ENCODE measurements at places on chromosomes 4 and X.

DNA sequence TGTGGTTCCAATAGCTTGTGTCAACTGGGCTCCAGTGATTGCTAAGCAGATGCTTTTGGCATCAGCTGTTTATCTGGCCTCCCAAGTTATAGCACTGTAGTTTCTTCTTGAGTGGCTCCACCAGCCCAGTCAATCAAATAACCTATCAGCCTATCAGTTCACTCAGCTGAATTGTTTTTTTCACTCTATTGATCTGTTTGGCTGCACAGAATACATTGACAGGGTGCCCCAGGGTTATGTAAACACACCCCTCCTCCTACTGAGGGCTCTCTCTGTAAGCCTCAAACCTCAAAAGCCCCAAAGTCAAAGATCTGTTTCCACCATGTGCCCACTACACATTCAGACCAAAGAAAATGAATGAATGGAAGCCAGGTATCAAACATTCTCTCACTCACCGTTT, 214.0 kb downstream of the HS6ST2 start:
- DNase-seq, result no peak

- no peak for DNase-seq
These were observed 152.2 kb upstream of the PPARGC1A start for GRCh38 chr4:24042094-24042493.

DNA sequence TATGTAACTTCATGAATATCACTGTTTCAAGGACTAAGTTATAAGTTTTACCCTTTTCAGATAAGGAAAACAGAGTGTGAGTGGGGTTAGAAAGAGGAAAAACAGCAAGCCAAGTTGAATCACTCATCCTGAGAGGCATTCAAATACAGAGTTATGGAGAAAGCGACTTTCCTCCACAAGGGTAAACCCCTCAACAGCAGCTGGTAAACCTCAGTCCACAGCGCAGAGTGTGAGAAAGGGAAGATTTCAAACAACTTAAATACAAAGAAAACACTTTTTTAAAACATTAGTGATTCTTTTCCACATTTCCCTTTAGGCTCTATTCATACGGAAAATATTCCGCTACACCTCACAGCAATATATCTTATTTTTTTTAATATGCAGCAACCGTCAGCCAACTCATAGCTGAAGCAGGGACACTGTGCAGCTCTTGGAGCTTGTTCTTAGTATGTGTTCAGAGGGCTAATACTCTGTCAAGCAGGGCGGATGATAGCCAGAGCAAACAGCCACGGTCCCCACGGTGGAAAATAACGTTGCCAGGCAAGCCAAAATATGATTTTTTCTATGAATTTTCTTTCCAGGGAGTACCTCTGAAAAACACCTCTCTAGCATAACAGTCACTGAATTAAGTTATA, 488.9 kb upstream of the FAT1 start:
- no peak for DNase-seq

- no peak for DNase-seq
These were observed 139.8 kb downstream of the PALLD start for GRCh38 chr4:168636506-168637196.

GRCh38 chrX:149493567-149494562, 11.2 kb downstream of the IDS start:
- no peak for DNase-seq

- no peak for DNase-seq
These were observed 13.8 kb downstream of the BCOR start for GRCh38 chrX:40083979-40084359.

DNA sequence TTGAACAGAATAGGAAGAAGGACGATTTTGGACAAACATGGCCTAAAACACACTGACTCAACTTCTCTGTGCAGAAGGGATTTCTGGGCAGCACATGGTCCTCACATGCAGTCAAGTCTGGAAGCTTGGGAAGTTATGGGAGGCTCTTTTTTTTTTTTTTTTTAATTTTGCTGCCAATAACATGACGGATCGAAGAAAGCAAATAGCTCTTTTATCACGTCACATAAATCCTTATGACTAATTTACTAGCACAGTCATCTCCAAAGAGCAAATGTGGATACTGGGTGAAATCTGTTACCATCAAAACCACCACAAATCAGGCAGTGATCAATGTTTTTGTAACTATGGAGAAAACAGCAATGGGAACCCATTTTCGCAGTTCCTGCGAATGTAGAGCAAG, 193.3 kb upstream of the FAM9B start:
- DNase-seq, result no peak

GRCh38 chr4:89469930-89470375, 162.4 kb upstream of the GPRIN3 start:
- DNase-seq, result no peak

DNA sequence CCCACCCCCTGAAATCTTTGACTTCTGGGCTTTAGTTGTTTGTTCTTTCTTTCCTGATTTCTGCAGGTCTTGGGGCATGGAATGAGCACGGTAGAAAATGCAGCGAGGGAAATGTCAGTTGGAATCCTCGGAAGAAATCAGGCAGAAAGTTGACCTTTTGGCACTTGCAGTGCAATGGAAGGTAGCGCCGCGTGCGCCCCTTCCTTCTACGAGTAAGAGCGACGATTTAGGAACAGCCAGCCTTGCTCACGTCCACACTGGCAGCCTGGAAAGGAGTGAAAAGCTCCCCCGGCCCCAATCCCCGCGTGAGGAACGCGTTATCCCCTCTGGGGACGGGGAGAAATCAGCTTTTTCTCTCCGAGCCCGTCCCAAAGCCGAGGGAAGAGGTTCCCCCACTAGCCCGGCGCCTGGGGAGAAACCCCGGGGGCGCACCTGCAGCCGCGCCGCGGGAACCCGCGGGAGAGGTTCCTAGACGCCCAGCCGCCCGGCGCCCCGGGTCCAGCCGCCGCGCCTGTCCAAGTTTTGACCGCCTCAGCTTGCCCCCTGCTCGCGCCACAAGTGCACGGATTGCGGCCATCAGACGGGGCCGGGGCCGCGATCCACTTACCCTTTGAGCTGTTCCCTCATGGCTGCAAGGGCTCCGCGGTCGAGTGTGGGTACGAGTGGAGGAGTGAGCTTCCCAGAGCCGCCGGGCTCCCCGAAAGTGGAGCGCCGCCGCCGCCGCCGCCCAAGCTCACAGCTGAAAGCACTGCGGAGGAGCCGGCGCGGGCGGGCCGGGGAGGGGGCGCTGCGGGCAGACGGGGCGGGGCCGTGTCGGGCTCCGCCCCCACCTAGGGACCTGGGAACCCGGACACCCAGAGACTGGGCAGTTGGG, 194.6 kb upstream of the FTHL17 start:
- peak; percentile 65 for DNase-seq

DNA sequence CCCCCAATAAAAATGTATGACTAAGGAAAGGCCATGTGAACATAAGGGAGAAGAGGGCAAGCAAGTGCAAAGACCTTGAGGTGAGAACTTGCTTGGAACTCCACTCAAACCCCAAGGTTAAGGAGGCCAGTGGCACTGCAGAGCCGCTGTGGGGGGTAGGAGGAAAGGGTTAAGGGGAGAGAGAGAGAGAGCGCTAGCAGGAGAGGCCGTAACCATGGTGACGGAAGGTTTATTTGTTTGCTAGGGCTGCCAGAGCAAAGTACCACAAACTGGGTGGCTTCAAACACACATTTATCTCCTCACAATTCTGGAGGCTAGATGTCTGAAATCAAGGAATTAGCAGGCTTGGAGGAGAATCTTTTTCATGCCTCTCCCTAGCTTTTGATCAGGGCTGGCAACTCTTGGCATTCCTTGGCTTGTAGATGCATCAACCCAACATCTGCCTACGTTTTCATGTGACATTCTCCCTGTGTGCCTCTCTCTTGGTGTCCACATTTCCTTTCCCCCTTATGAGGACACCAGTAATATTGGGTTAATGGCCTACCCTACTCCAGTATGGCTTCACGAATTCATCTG, 35.2 kb downstream of the SMIM20 start:
- DNase-seq, result no peak

DNA sequence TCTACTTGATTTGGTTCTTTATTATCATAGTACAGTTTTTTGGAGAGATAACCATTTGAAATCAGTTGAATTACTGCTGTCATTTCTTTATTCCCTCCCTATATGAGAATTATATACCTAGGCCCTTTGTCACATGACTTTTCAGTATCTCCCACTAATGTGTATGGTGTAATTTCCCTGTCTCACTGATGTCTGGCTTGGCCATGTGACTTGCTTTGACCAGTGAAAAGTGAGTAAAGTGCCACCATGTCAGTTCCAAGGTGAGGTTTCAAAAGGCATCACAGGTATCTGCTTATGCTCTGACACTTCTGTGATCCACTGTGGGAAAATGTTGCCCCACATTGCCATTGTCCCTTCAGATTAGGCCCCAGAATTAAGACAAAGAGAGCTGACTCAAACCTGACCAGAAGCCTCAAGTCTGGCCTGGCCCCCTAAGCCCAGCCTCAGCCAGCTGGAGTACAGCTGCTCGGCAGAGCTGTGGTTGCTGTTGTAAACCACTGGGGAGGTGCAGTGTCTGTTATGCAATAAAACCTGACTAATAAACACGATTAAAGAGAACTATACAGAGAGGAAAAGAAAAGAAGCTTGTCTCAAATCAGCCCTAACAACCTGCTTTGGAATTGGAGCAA, 27.5 kb downstream of the SETD7 start:
- DNase-seq, result no peak

- DNase-seq, result no peak
These were observed 275.2 kb downstream of the QDPR start for GRCh38 chr4:17236686-17237085.

DNA sequence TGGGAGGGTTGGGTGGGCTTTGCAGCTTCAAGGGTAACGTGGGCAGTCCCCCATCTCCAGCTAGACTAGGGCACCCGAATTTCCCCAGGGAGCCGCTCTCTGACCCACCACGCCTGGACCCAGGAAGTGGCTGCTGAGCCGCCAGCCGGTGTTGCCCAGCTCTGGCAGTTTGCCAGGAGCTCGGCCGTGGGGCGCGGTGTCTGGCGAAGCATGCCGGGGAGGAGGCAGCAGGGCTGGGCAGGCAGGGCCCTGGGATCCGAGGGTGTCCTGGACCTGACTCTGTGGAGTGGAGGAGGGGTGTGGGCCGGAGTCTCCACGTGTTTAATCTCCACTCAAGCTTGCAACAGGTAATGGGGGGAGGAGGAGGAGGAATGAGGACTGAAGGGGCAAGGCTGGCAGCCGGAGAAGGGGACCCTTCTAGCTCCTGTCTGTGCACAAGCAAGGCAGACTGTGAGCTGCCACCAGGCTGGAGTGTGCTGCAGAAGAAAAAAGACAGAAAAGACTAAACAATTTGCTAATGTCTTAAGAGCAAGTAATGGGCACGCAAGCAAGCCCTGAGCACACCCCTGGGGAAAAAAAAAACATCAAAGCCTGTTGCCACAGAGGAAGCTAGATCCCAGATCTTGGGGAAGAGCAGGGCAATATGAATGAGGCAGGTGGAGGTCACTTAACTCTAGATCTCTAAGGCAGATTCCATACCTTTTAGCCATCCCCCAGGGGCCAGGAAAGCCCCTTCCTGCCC, 2.4 kb downstream of the LONRF3 start:
- peak; percentile 6 for DNase-seq

GRCh38 chr4:127509155-127509554, 123.6 kb upstream of the INTU start:
- DNase-seq, result no peak

- DNase-seq, result no peak
These were observed 27.2 kb upstream of the SLC34A2 start for GRCh38 chr4:25628451-25628850.

DNA sequence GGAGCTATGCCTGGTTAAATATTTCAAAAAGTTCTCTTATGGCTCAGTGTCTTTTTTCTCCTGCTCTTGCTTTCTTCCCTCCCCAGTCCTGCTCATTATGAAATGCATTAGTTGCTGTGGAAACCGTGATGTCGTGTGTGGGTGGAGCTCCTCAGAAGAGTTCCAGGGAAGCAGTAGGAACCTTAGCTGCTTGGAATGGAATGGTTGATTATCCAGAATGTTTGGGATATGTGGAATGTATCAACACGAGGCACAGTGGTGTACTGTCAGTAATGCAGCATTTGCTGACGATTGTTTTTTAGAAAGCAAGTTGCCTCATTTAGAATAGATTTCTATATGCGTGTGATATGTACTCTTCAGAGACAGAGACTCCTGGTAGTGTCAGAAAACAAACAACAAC, 333.2 kb downstream of the ARHGAP10 start:
- DNase-seq, result peak; percentile 72

GRCh38 chr4:7785017-7785416, 154.6 kb downstream of the AFAP1 start:
- no peak for DNase-seq

DNA sequence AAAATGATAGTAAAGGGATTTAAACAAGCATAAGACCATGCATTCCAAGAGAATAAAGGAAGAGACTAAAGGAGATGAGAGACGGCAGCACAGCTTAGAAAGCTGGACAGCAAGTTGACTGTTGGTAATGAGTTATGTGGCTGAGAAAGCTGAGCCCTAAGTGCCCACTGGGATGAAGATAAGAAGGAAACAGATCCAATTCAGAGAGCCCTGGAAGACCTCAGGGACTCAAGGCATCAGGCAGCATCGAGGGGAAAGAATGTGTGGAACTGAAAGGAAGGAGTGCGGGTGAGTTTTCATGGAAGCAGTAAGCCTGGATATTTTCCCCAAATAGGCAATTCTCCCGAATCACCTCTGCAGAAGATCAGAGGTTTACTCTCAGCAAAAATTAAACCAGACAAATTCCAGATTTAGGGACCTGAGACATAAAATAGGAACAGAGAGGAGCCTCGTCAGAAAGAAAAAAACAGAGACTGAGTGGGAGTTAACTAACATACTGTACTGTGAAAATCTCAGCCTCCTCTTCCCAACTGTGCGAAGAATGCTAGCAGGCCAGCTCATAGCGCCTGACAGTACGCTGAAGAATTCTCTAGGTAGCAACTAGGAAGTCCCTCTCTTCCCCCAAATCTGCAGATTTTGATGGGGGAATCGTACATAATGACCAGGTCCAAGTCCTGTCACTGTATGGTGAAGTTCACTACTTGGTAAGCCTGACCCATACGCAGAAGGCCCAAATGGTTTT, 187.7 kb upstream of the TAPT1 start:
- no peak for DNase-seq

DNA sequence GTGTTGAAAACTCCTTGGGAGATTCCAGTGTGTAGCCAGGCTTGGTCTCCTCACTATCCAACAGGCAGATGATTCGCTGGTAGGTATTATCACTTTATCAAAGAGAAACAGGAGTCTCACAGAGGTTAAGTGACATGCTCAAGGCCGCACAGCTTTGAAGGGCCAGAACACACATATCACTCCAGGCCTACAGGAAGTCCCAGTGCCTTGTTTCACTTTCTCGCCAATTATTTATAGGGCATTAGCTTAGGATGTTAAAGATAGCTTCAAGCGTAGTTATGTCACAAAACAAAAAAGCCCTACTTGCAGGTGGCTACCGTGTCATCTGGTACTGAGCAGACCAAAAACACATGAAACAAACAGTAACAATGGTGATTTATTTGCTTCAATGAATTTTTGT, 13.2 kb downstream of the ATP8A1 start:
- DNase-seq, result no peak

DNA sequence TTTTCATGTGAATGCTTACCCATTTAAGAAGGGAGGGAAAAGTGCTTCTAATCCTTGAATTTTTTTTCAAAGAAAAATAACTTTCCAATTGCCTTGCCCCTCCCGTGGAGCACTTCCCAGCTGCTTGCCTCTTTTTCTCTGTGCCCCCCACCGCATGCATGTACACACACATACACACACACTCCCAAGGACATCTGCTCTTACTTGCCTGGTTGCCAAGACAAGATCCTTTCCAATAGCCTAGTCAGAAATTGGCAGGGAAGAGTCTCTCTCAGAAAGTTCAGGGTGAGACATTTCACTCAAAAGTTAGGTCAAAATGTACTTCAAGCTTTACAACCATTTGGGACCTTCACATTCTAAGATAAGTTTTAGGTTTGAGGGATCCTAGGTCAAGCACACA, 10.9 kb downstream of the HHIP start:
- DNase-seq, result no peak

GRCh38 chr4:98802770-98803198, 126.1 kb downstream of the EIF4E start:
- DNase-seq, result no peak

GRCh38 chrX:107738272-107738671, 37.3 kb downstream of the TSC22D3 start:
- DNase-seq, result no peak

Measured in dorsolateral prefrontal cortex (tissue), 122 donors.